ENCODE measurements at places on chromosomes 3 and 15. TPM values are rescaled to one million over a fixed set of nuclear protein-coding genes. Genes with fewer than 3 reads are reported as not detected.

DNA sequence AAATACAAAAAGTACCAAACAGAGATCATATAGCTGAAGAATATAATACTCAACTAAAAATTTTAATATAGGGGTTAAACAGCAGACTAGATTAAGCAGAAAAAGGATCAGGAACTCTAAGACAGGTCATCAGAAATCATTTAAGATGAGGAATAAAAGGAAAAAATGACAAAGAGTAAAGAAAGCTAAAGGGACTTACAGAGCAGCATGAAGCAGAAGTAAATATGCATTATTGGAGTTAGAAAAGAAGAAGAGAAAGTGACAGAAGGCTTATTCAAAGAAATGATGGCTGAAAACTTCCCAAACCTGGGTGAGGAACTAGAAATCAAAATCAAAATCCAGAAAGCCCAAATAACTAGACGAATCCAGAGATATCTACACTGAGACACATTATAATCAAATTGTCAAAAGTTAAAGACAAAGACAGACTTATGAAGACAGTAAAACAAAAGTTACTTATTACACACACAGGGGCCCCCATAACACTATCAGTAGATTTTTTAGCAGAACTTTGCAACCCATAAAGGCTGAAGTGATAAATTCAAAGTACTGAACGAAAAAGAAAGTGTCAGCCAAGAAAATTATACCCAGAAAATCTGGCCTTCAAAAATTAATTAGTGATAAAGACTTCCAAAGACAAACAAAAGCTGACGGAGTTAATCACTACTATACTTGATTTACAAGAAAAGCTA lies 95.6 kb downstream of the SCAPER start:
- no peak for DNase-seq

DNA sequence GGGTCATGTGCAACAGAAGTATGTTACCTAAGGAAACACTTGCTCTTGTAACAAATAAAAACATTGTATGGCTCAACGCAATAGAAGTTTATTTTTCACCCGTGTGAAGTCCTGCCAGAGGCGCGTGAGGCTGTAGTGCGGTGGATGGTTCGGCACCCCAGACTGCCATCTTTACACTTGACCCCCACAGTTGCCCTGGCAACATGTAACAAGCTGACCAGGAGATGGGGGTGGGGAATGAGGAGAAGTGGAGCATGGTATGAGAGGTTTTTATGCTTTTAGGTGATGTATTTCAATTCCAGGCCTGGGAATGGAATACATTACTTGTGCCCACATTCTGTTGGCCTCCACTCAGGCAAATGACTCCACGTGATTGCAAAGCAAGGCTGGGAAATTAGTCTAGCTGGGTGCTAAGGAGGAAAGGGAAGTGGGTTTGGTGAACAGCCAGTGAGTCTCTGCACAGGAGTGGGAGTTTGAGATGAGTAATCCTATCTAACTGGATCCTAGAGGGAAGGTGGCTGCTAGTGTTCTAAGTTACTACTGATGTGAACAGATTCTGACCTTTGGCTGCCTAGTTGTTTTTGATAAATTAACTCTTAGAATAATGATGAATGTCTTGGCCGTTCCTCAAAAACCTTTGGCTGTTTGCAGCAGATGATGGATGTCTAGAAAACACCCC lies 33.8 kb upstream of the GREM1 start:
- no peak for DNase-seq

GRCh38 chr15:84387086-84387485 lies 151.5 kb downstream of the GOLGA6L4 start:
- DNase-seq: no peak

DNA sequence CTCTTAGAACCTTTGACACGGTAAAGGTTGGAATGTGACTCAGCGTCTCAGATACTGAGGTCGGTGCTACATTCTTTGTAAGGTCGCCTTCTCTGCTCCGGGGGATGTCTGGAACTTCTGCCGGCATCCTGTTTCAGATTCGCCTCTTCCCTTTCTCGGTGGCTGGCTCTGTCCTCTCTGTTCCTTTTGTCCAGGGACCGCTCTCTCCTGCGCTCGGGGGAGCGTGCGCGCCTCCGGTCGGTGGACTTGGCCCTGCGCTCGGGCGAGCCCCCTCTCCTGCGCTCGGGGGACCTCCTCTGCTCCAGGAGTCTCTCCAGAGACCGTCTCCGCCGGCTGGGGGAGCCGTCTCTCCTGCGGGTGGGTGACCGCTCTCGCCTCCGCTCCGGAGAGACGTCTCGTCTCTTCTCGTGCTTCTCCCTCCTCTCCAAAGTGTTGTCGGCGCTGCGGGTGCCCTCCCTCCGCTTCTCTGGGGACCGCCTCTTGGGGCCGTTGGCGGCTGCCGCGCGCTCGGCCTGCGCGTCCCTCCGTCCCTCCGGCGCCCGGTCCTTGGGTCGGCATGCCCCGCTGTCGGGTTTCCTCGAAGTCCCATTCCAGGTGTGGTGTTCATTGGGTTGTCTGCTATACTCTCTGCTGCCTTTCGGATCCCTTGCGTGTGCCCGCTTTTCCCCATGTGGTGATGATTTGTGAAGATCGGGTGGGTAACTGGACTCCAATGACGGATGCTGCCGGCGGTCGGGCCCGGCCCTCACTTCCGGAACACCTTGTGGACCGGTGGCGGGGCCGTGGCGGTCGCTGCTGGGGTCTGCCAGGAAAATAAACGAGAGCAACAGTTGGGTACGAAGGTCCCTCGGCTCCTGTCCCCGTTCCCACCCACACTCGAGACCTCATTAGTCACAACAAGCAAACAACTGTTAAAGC lies 668.8 kb upstream of the ADAMTS9 start:
- DNase-seq: peak; percentile 11

Gene ZNF774
- total RNA-seq: 9.5 TPM

- no peak for DNase-seq
These were observed 176.3 kb downstream of the FOXP1 start for GRCh38 chr3:71406972-71407810.

- no peak for DNase-seq
These were observed 15.0 kb upstream of the ACAD9 start for GRCh38 chr3:128864351-128864811.

Gene ICE2
- 85.1 TPM for total RNA-seq

Gene NEK10
- total RNA-seq: 3.3 TPM

Data from progenitor cell of endocrine pancreas (in vitro differentiated cells).